T47D (cell line): ENCODE measurements at places on chromosomes 4 and X.

- DNase-seq, result peak; percentile 44
Measured at GRCh38 chrX:136525738-136526606, 6.0 kb upstream of the VGLL1 start.

DNA sequence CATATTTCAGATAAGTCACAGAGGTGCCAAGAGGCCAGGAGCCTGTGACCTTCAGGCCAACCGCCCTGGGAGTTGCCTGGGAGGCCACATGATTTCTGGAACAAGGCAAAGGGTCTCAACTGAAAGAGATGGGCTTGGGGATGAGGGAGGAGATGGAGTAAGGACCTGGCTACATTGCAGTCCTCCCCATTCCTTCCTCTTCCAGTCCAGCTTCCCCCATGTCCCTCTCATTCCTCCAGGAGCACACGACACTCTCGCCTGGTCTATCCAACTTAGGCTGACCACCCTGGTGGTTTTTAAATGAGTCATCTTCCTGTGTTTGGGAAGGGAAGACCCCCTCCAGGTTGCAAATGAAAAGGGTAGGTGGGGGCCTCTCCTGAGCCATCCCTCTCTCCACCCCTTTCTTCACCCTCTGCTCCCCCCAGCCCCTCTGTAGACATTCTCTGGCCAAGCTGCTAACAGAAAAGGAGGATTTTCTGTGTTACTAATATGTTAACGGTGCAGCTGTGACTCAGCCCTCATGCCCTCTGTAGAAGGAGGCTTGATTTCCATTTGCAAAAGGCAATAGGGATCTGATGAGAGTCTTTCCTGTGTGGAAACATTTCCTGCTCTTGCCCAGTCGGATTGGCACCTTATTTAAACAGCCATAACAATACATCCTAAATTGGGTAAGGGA is 79.2 kb downstream of the RTL5 start:
- no peak for DNase-seq

GRCh38 chrX:80223982-80224579 is 196.2 kb upstream of the TENT5D start:
- DNase-seq, result peak; percentile 8

- no peak for DNase-seq
Measured at GRCh38 chrX:11398785-11399184, 105.6 kb downstream of the AMELX start.

DNA sequence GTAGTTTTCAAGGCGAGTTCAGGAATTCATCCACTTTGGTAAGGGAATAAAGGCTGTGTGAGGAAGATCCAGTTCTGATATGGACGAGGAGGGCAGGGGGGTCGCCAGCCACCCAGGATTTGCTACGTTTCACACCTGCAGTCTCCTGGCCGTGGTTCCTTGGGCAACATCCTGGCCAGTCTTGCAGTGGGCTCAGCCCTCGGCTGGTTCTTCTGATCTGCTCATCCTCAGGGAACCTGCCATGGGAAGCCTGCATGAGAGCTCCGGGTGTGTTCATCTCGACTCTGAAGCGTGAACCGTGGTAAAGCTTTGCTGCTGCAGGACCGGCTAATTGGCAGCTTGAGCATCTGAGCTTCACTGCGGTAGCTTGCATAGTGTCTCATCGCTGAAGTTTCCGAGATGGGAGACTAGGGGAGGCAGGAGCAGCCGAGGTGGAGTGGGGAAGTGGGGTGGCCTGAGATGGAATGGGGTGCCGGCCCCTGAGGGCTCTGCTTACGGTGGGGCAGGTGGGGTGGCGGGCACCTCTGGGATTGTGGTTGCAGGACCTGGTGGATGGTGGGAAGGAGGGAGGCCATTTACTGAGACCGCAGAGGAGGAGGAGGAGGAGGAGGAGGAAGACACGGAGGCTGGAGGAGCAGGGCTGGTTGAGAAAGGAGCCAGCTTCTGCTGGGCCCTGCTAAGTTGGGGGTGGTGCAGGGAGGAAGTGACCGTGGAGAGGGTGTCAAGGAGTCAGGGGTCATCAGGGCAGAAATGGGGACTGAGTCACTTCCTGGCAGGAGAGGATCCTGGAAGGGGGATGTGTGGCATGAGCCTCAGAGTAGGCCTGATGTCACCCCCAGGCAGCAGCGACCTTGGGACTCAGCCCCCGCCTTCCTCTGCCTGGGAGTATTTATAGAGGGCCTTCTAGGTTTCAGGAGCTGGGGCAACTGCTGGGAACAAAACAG is 213.1 kb upstream of the PSAPL1 start:
- DNase-seq, result no peak

- DNase-seq, result no peak
Measured at GRCh38 chrX:129755779-129756650, 17.2 kb downstream of the XPNPEP2 start.
